ENCODE measurements at places on chromosomes 1 and 21.
A peak's percentile ranks its signal among the peaks of the same experiment; 100 is the strongest.

GRCh38 chr1:46937270-46937669, 4.0 kb downstream of the CYP4A11 start:
- no peak for DNase-seq

- DNase-seq: no peak
Observed at GRCh38 chr1:234780112-234780511, 170.1 kb upstream of the IRF2BP2 start.

GRCh38 chr1:44519035-44519676, 114.1 kb downstream of the RNF220 start:
- no peak for DNase-seq

- no peak for DNase-seq
Observed at GRCh38 chr1:186648613-186649012, 31.6 kb downstream of the PTGS2 start.

DNA sequence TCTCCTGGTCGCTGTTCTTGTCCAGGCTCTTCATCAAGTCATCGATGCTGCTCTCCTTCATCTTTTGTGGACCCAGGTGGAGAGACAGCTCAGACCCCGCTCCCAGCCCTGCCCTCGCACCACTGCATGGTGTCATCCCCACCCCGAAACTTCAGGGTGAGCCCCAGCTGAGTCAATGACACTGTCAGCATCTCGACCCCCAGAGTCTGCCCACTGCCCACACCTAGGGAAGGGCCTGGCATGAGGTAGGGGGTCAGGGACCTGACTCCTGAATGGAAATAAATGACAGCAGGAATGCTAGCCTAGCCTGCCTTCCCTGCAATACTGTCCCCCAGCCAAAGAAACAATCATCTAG, 1.6 kb upstream of the S100A6 start:
- no peak for DNase-seq

DNA sequence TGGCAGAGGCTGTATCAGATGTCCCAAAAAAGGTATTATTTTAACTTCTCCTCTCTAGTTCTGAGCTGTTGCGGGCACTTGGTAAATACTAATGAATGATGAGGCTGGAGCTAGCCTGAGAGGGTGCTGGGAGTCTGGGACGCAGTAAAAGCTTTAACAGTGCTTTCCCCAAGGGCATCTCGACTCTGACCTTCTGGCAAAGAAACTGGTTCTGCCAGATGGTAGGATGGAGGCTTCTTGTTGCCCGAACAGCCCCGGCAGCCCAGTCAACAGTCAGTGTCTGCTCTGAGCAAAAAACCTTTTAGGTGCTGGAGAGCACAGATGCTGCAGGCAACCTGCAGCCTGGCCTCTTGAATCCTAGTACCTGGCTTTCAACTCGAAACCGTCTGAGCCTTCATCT, 2.5 kb upstream of the PNRC2 start:
- DNase-seq: no peak

- no peak for DNase-seq
Observed at GRCh38 chr1:76186554-76187170, 112.1 kb downstream of the ST6GALNAC3 start.

DNA sequence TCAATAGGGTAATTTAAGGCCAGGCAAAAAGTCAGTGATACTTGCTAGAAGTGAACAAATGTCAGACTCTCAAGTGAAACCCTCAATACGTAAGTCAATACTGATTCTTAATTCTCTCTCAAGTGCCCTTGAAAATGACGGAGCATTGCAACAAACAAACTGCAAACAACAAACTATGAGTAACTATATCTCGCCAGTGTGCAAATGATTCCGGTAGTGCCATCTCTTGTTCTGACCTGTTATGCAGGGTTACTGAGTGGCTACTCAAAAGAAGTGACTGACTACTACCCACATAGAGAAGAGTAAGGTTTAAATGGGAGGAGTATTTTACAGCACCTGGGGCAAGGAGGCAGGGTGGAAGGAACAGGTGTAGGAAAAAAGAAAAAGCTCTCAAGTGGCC, 1.6 kb downstream of the SLC19A2 start:
- DNase-seq: no peak

GRCh38 chr21:42820616-42821465, 58.5 kb downstream of the WDR4 start:
- no peak for DNase-seq

- no peak for DNase-seq
Observed at GRCh38 chr1:88609051-88609450, 75.0 kb upstream of the PKN2 start.

- DNase-seq: no peak
Observed at GRCh38 chr1:151175863-151176262, at the start of gene TMOD4. Gene TMOD4, minus strand, starts transcription at chr1:151175981. Its CDS starts 1,106 bp downstream, at chr1:151174875.

- no peak for DNase-seq
Observed at GRCh38 chr1:240457203-240457602, 154.8 kb downstream of the GREM2 start.

- DNase-seq: no peak
Observed at GRCh38 chr1:227586733-227587132, 23.4 kb downstream of the ZNF678 start.

DNA sequence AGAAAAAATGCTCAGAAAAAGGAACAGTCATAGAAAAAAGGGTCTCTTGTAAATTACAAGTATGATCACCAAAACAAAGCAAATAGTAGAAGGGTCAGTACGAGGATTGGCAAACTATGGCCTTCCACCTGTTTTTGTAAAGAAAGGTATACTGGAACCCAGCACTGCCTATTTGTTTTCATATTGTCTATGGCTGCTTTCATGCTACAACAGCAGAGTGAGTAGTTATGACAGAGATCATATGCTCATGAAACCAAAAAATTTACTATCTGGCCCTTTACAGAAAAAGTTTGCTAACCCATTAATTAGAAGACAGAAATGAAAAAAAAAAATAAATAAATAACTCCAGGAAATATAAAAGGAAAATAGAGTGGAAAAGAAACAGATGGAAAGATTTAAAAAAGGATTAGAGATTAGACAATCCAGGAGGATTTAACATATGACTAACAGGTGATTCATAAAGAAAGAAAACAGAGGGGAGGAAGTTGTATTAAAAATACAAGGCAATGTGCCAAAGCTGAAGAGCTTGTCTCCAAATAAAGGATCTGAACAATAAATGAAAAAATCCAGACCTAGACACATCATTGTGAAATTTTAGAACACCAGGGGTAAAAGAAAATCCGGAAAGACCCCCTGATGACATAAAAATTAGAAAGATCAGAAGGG, 108.5 kb upstream of the SERTAD4 start:
- no peak for DNase-seq

DNA sequence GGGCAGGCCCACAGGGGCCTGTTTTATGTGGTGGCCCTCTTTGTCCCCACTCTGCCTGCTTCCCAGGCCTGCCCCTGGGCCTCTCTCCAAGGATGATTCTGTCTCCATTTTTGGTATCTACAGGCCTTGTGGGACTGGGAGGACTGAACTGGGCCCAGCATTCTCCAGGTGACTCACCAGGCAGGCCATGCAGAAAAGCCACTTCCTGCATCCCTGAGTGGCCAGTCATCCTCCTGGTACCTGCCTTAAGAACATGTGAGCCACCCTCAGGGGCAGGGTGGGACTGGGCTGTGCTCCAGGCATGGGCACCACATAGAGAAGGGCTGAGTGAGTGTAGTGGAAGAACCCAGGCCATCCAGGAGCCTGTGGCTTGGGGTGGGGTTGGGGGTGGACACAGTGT, 20.0 kb upstream of the BCAR3 start:
- DNase-seq: no peak

DNA sequence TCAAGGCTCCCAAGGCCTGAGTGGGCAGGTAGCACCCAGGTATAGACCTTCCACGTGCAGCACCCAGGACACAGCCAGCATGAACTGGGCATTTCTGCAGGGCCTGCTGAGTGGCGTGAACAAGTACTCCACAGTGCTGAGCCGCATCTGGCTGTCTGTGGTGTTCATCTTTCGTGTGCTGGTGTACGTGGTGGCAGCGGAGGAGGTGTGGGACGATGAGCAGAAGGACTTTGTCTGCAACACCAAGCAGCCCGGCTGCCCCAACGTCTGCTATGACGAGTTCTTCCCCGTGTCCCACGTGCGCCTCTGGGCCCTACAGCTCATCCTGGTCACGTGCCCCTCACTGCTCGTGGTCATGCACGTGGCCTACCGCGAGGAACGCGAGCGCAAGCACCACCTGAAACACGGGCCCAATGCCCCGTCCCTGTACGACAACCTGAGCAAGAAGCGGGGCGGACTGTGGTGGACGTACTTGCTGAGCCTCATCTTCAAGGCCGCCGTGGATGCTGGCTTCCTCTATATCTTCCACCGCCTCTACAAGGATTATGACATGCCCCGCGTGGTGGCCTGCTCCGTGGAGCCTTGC, 1.7 kb downstream of the GJB4 start:
- DNase-seq: no peak

GRCh38 chr1:56627636-56628039, 17.5 kb upstream of the PRKAA2 start:
- no peak for DNase-seq

- no peak for DNase-seq
Observed at GRCh38 chr1:74712881-74713280, 20.0 kb downstream of the CRYZ start.

DNA sequence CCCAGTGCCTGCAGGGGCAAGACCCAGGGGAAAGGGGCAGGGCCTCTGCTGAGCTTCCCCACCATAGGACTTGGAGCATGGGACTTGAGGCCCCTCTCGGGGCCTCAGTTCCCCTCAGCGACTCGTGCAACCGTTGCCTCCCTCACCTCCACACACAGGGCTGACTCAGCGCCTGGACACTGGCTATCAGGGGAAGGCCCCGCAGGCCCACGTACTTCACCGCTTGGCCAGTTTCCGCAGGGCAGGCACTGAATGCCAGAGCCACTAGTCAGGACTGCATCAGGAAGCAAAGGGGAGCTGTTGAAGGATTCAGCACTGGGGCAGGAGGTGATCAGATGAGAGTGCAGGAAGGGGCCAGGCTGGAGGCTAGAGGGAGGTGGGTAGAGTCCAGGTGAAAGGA, 15.5 kb upstream of the FAM131C start:
- no peak for DNase-seq

GRCh38 chr1:233281711-233282581, 13.6 kb downstream of the PCNX2 start:
- DNase-seq: no peak

DNA sequence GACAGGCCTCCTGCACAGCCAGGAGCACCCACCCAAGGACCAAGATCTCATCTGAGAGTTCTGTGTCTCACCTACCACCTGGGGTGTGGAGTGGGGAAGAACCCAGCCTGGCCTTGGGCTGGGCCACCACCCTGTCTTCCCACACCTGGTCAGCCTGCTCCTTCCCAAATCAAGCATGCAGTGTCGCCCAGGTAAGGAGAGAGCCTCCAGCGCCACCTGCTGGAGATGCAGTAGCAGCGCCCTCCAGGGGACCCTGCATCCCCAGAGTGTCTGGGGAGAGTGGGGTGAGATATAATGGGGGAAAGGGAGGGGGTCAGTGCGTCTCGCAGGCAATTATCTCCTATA, 32.3 kb downstream of the KIAA2013 start:
- DNase-seq: peak; percentile 60

DNA sequence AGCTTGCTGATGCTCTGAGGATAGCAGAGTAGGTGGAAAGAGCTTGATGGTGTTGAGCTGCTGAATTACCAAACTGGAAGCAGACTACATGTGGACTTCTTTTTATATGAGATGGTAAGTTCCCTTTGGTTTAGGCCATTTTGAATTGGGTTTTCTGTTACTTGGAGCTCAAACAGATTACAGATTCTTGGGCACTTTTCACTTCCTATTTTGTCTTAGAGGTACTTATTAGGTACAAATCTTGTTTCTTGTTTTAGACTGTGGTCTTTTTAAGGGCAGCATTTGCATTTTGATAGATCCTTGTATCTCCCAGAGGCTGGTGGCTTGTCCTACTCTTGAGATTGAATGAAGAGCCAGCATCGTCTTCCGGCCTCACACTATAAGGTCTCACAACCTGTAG, 70.2 kb downstream of the GADD45A start:
- DNase-seq: no peak

- no peak for DNase-seq
Observed at GRCh38 chr1:3922201-3922725, 22.2 kb upstream of the C1orf174 start.

DNA sequence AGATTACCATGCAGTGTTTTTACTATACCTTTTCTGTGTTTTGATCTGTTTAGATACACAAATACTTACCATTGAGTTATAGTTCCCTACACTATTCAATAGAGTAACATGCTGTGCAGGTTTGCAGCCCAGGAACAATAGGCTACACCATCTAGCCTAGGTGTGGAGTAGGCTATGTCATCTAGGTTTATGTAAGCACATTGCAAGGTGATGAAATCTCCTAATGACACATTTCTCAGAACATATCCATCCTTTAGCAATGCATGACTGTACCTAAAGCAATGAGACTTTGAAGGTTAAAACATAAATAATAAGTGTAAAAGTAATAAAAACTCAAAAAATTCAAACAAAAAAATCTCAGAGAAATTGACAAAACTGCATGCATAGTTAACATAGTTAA, 358.6 kb downstream of the USH2A start:
- no peak for DNase-seq

DNA sequence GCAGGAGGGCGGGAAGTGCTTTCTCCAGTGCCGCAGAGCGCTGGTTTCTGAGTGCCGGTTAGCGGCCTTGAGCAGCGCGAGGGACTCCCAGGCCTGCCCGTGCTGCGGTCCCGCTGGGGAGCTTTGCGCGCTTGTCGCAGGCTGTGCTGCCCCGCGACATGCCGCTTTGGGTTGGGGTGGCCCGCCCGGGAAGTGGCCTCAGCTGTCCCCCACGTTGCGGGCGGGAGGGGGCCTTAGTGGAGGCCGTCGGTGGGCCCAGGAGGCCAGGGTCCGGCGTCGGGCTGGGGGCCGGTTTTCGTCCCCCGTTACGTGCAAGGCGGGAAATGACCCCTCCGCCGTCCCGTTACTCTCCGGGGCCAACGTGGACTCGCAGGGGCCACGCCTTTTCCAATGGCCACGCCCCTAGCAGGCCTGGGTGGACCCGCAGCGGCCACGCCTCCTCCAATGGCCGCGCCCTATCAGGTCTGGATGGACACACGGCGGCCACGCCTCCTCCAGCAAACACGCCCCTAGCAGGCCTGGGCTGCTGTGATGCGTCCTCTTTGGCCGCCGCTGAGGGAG, 977 bp upstream of the C1orf174 start:
- peak; percentile 81 for DNase-seq

- DNase-seq: no peak
Observed at GRCh38 chr1:66316464-66317247, 217.3 kb upstream of the SGIP1 start.

DNA sequence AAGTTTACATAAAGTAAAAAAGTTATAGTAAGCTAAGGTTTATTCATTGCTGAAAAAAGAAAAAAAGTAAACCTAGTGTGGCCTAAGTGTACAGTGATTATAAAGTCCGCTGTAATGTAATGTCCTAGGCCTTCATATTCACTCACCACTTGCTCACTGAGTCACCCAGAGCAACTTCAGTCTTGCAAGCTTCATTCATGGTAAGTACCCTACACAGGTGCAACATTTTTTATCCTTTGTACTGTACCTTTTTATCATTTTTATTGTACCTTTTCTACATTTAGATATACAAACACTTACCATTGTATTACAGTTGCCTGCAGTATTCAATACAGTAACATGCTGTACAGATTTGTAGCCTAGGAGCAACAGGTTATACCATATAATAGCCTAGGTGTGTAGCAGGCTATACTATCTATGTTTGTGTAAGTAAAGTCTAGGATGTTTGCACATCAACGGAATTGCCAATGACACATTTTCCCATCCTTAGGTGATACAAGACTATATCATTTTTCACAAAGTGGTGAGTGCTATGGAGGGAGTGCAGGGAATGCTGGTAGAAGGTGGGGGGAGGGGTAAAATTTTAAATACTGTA, 58.0 kb upstream of the DMRTA2 start:
- DNase-seq: no peak

All from activated CD4-positive, alpha-beta T cell treated with anti-CD3 and anti-CD28 coated beads, Interleukin-2, amount 50 U/mL, for 24 hours (primary cell).